Vagina (tissue), 2 donors: ENCODE measurements at places on chromosomes 1 and 21.

DNA sequence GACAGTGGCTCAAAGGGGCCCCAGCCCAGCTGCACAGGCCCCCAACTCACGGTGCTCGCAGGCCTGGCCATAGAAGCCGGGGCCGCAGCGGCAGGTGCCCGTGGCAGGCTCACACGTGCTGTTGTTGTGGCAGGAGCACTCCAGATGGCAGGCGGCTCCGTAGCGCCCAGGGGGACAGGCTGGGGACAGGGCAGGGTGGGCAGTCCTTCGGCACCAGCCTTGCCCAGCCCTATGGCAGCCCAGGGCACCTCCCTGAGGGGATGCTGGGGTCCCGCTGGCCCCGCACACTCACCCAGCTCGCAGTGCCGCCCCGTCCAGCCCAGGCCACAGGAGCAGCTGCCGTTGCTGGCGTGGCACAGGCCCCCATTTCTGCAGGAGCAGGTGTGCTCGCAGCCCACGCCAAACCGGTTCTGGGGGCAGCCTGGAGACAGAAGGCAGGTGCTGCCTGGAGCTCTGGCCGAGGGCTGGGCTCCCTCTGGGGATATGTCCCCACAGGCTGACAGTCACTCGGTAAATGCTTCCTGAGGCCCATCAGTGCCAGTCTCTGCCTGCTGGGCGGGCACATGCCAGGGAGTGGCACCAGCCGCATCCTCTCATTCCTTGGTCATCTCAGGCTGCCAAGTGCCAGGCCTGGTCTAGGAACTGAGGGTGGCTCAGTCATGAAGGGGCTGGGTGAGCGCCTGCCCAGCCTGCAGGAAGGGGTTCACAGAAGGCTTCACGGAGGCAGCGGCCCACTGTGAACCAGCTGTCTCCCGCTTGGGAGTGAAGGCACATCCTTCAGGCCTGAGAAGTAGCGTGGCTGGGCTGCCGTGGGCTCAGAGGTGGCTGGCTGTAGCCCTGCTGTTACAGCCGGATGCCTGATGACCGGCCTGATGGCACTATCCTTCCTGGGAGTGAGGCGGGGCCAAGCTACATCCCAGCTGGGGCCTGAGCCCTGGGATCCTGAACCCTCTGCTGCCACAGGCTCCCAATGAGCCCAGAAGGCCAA is 40.1 kb downstream of the ARHGEF16 start:
- no peak overlapping the region for H3K4me3 ChIP-seq
- no peaks in the 10 kb centered on the region for H3K27me3 ChIP-seq
- H3K36me3 ChIP-seq: peaks cover 5% of the 10 kb centered on the region
- DNase-seq: no peak
- H3K27ac ChIP-seq: no peak overlapping the region
- peaks cover 12% of the 10 kb centered on the region for H3K4me1 ChIP-seq

DNA sequence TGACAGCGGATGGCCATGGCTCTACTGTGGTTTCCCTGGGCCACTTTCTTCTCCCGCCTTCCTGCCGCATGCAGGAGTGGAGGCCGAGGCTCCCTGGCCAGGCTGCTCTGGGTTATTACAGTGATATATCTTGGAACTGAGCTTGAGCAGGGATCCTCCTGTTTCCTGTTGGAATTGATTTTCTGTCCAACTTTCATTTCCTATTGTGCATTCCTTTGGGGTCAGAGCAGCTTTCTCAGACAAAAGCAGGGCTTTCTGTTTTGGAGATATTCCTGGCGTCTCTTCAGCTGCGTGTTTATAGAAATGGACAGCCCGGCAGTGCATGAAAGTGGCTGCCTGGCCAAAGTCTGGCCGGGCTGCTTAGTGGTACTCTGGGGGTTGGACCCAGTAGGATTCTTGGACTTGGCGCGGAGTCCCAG is 146.4 kb downstream of the KIF26B start:
- no peak overlapping the region for H3K27ac ChIP-seq
- no peak overlapping the region for H3K4me3 ChIP-seq
- peaks cover 4% of the 10 kb centered on the region for H3K4me1 ChIP-seq

DNA sequence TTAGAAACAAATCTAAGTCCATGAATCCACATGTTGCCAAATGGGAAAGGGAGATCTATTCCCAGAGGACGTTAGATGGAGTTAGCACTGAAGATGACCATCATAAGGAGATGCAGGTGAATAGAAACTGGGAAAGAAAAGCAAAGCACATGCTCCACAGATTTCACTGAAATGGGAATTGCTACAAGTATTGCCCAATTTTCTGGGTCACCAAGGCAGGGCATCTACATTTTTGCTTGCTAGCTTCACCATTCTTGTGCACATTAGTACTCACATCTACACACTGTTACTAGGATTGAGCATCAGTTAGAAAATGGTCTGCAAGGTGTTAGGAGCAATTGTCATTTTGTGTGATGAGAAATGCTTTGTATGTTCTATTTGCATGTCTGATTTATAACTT is 99.1 kb downstream of the JAK1 start:
- no peak overlapping the region for H3K27ac ChIP-seq
- no peaks in the 10 kb centered on the region for H3K4me1 ChIP-seq
- no peak for DNase-seq
- H3K27me3 ChIP-seq: no peaks in the 10 kb centered on the region
- peaks cover 57% of the 10 kb centered on the region for H3K36me3 ChIP-seq

DNA sequence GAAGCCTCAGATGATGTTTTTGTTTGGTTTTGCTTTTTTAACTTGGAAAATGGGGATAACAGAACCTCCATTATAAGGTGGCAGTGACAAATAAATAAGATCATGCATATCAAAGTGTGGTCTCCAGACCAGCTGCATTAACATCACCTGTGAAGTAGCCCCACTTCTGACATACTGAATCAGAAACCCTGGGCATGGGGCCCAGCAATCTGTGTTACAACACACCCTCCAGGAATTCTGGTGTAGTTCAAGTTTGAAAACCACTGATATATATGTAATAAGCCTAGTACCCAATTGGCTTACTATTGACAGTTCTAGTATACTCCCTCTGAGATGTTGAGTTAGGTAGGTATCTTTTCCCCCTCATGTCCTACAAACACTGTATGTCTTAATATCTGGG is 24.1 kb upstream of the RNF19B start:
- H3K27me3 ChIP-seq: no peaks in the 10 kb centered on the region
- no peaks in the 10 kb centered on the region for H3K36me3 ChIP-seq
- no peak for DNase-seq
- peak overlapping the region; percentile 70 for H3K27ac ChIP-seq
- no peak overlapping the region for H3K4me3 ChIP-seq

DNA sequence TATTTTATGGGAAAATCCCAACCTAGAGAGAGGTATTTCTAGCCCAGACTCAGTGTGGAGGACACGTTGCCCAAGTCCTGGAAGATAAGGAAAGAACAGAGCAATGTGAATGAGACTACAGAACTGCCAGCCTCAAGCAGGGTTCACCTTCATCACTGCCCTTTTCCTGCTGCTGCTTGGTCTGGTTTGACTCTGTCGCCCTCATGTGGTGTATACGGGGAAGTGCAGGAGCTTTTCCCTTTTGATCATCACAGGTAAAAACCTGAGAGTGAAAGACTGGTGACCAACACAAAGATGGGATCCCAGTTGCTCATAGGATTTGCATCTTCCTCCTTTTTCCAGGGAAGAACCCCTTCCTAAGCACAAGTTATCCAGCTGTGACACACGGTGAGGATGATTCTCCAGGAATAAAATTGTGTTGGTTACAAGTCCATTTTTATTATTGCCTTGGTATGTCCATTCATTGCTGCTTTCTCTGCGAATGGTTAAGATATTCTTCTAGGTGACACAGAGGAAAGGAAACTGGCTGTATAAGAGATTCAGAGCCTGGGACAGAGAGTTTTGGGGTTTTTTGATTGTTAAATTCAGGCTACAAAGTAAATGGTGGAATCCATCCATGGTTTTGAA is 89.5 kb upstream of the CD53 start:
- no peak overlapping the region for H3K27ac ChIP-seq
- H3K4me1 ChIP-seq: peaks cover 8% of the 10 kb centered on the region
- H3K4me3 ChIP-seq: no peak overlapping the region
- no peaks in the 10 kb centered on the region for H3K27me3 ChIP-seq
